ENCODE measurements at places on chromosomes 3 and 15.

DNA sequence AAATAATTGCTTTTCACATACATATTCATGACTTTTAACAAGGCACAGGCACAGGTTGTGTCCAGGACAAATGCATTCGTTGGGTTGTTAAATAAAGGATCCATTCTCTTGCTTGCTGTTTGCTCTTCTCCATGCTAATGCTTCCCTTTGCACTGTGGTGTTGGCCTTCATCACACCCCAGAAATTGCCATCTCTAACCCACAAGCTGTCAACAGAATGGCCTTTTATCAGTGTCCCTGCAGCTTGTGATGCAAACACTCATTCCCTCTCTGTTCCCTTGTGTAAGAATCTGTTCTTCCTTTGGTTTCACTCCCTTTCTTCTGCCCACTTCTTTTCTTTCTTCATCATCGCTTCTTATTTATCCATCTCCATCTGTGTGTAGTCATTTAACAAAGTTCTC lies 72.2 kb downstream of the SLC7A14 start:
- no peak for DNase-seq

DNA sequence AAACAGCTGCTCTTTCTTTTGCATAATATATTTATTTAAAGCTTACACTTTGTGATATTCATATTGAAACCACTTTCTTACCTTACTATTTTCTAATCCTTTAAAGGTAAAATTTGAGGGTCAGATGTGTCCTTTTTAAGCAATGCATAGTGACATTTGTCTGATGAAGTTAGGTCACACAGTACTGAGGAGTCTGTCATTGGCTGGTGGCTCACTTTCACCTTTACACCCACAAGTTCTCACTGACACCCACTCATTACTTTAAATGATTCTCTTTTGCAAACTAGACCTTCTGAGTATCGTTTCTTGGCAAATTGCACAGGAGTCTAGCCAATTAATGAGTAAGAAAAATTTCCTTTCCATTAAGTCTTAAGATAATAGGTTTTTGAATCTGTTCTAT lies 758.3 kb upstream of the ARPP21 start:
- no peak for DNase-seq

GRCh38 chr3:149402481-149402880 lies 25.0 kb upstream of the TM4SF1 start:
- DNase-seq: no peak

GRCh38 chr3:141181819-141182218 lies 49.8 kb upstream of the PXYLP1 start:
- DNase-seq: no peak

GRCh38 chr15:100055821-100056220 lies 286.0 kb downstream of the ADAMTS17 start:
- no peak for DNase-seq

- DNase-seq: no peak
Observed at GRCh38 chr15:77179541-77179998, 108.7 kb upstream of the TSPAN3 start.

DNA sequence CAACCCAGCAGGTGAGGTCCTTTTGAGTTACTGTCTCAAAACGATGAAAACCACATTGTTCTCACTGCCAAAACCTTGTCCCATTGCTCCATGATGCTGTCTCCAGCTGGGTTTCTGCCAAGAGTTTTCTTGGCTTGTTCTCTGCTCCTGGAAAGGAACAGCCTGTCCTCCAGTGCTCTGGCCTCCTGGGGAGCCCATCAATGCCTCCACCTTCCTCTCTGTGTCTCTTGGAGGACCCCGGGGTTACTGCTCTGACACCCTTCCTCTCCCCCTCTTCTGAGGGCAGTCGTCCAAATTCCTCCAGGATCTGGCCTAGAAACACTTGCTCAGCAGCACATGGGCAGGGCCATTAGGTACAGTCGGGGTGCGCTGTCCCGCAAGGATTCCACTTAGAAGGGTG lies 63.9 kb upstream of the RGMA start:
- DNase-seq: no peak

GRCh38 chr3:134840459-134840858 lies 45.4 kb downstream of the EPHB1 start:
- no peak for DNase-seq

GRCh38 chr15:46751303-46751702 lies 966.0 kb upstream of the SEMA6D start:
- no peak for DNase-seq

DNA sequence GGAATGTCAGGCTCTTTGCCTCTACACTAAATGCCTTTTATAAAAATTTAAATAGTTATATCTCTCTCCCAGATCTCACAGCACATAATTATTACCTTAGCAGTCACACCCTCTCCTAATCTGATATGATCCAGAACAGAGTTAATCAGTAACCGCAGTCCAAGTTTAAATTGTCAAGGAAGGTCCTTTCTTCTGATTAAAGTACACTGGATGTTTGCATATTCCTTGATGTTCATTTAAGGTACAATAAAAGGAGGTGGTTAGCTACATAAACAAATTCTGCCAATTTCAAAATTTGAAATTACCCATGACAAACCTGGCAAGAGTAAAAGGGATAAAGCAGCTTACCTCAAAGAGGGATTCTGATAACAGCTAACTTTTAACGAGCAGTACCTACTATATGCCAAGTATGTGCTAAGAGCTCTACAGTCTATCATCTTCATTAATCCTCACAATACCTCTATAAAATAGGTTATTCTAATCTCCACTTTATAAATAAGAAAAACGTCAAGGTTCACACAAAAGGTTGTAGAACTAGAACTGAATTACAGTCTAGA lies 4.3 kb downstream of the GOLIM4 start:
- no peak for DNase-seq

DNA sequence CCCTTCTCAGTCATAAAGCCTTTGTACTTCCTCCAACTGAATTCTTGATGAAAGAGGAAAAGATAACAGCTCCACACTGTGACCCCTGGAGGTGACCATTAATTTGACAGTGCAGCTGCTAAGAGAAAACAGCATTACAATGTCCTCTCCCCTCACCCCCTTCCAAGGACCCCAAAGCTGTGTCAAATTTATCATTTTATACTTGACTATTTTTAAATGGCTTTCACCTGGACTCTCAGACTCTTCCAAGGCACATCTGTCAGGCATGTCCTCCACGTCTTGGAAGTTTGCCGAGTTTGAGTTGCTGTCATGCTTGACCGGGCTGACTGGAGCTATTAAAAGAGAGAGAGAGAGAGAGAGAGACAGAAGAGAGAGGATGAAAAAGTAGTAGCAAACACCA lies 236.5 kb downstream of the WDR72 start:
- no peak for DNase-seq

GRCh38 chr3:130699765-130700164 lies 46.9 kb downstream of the PIK3R4 start:
- no peak for DNase-seq

- peak; percentile 26 for DNase-seq
Observed at GRCh38 chr15:80210611-80211573, 41.1 kb downstream of the CTXND1 start.

GRCh38 chr3:9883706-9884554 lies 3.9 kb upstream of the CIDEC start:
- DNase-seq: no peak

All from liver (tissue), 10 donors.